Osteocyte (in vitro differentiated cells): ENCODE measurements at places on chromosomes 4 and X. TPM values are rescaled to one million over a fixed set of nuclear protein-coding genes. Genes with fewer than 3 reads are reported as not detected.

- no peak overlapping the region for H3K27ac ChIP-seq
- H3K36me3 ChIP-seq = peaks cover 11% of the 10 kb centered on the region
- peaks cover 35% of the 10 kb centered on the region for H3K4me1 ChIP-seq
- no peak overlapping the region for H3K4me3 ChIP-seq
- DNase-seq = no peak
These were observed 79.5 kb downstream of the HMGB2 start for GRCh38 chr4:173254646-173255045.

- H3K36me3 ChIP-seq = no peaks in the 10 kb centered on the region
- H3K4me1 ChIP-seq = peaks cover 19% of the 10 kb centered on the region
- DNase-seq = no peak
- no peak overlapping the region for H3K4me3 ChIP-seq
These were observed 691.4 kb downstream of the PCDH7 start for GRCh38 chr4:31411565-31411964.

The ODAM gene
- total RNA-seq = not detected in 2 replicates

DNA sequence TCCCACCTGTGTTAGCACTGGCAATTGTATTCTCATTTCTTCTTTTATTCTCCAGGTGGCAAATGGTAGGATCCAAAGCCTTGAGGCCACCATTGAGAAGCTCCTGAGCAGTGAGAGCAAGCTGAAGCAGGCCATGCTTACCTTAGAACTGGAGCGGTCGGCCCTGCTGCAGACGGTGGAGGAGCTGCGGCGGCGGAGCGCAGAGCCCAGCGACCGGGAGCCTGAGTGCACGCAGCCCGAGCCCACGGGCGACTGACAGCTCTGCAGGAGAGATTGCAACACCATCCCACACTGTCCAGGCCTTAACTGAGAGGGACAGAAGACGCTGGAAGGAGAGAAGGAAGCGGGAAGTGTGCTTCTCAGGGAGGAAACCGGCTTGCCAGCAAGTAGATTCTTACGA lies 176.9 kb downstream of the PTTG2 start:
- no peak overlapping the region for H3K4me3 ChIP-seq
- H3K36me3 ChIP-seq = peaks cover 21% of the 10 kb centered on the region
- no peak for DNase-seq
- no peaks in the 10 kb centered on the region for H3K27me3 ChIP-seq
- no peak overlapping the region for H3K27ac ChIP-seq

- no peak overlapping the region for H3K4me3 ChIP-seq
- H3K27ac ChIP-seq = no peak overlapping the region
- no peaks in the 10 kb centered on the region for H3K36me3 ChIP-seq
- peaks cover 2% of the 10 kb centered on the region for H3K4me1 ChIP-seq
- no peak for DNase-seq
These were observed 35.7 kb upstream of the FAM241A start for GRCh38 chr4:112109360-112110058.

DNA sequence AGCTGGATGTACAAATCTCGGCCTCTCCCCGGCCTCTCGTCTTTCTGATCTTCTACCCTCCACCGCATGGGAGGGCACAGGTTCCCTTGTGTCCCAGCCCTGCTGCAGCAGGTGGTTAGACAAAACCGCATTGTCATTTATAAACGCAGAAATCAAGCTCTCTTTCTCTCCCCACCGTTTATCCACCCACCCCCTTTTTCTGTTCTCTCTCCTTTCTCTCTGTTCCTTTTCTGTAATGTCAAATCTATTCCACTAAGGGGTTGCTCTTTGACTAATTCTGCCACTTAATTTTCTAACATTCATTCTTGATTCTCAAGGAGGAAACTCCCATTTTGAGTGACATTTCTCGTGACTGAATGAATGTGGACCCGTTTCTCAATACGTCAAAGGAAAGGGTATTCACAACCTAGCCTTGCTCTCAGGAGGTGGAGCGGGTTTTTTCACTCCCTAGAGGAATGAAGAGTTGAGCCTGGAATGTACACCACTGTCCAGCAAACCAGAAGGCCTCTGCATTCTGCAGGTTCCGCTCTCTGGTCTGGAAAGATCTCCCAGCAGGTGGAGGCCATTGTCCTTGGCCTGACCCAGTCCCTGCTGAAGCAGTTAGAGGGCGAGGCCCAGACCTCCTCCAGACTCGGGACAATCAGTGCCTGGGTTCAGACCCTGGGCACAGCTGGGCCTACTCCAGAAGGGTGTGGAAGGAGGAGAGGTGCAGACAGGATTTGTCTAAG lies 70.9 kb upstream of the ENPP6 start:
- H3K4me1 ChIP-seq = peaks cover 3% of the 10 kb centered on the region
- no peaks in the 10 kb centered on the region for H3K36me3 ChIP-seq
- H3K27me3 ChIP-seq = no peaks in the 10 kb centered on the region
- no peak overlapping the region for H3K27ac ChIP-seq
- no peak overlapping the region for H3K4me3 ChIP-seq
- DNase-seq = no peak

- no peak overlapping the region for H3K27ac ChIP-seq
- H3K27me3 ChIP-seq = peaks cover 28% of the 10 kb centered on the region
- H3K4me1 ChIP-seq = peaks cover 2% of the 10 kb centered on the region
- no peak for DNase-seq
These were observed 24.9 kb downstream of the ALPK1 start for GRCh38 chr4:112321776-112322684.

- peaks cover 4% of the 10 kb centered on the region for H3K36me3 ChIP-seq
- peaks cover 31% of the 10 kb centered on the region for H3K4me1 ChIP-seq
- no peaks in the 10 kb centered on the region for H3K27me3 ChIP-seq
These were observed 820.2 kb downstream of the TRIML1 start for GRCh38 chr4:188959424-188959823.

DNA sequence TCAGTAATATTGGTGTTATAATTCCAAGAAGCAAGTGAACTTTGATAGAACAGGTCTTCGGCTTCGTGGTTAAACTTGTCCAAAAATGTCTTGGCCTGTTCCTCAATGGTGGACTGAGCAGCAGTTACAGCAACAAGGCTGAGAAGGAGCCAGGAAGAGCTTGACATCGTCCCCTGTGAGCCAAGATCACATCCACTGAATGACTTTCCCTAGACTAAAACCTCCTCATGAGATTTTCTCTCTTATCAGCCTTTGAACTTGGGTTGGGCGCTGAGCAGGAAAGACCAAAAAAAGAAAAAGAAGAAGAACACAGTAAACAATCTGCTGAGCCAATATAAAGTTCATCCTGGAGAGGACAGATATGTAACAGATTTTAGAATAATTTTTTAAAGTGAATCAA lies at the start of gene ACE2:
Gene ACE2, minus strand, starts transcription at position 216 of the 400 bp plus-strand sequence. Its CDS starts 49 bp downstream, at position 167.
- no peaks in the 10 kb centered on the region for H3K27me3 ChIP-seq
- no peaks in the 10 kb centered on the region for H3K4me1 ChIP-seq

DNA sequence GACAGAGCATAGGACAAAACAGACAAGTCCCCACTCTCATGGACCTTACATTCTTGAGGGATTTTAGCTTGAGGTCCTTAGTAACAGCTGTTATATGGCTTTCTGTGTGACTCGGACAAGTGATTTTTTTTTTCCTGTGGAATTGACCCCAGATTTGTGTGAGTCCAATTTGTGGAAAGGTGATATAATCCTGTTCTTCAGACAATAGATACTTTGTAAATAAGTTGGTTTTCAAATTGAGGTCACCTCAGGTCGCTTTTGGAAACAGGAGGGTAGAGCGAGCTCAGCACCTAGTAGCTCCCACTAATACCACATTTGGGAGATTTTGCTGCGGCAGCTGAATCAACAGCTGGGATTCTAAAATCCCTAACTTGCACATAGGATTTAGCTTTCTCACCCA lies 1008.8 kb downstream of the ADGRL3 start:
- no peak for DNase-seq
- H3K27ac ChIP-seq = no peak overlapping the region
- H3K4me3 ChIP-seq = no peak overlapping the region
- no peaks in the 10 kb centered on the region for H3K36me3 ChIP-seq

- H3K4me3 ChIP-seq = no peak overlapping the region
- H3K4me1 ChIP-seq = no peaks in the 10 kb centered on the region
- H3K27ac ChIP-seq = no peak overlapping the region
- no peak for DNase-seq
These were observed 66.3 kb upstream of the STX18 start for GRCh38 chr4:4608214-4608537.

The FGG gene
- not detected in 2 replicates for total RNA-seq

The GC gene
- total RNA-seq = not detected in 2 replicates

DNA sequence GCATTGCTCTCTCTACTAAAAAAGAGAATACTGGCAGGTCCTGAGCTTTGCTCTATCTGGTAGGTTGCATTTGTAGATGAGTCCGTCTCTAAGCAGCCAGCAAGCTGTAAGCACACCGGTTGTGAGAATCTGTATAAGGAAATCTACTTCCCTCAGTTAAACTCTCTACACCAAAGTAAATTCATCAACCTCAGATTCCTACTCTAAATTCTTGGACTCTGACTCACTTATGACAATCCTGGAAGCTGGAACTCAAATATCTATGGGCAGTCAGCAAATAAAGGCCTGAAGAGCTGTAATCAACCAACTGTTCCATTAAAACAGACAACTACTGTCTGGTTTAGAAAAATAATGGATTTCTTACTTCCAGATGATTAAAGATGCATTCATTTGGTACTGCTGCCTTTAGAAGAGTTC lies 37.9 kb downstream of the FAT1 start:
- H3K4me1 ChIP-seq = peaks cover 77% of the 10 kb centered on the region
- H3K36me3 ChIP-seq = peaks cover 6% of the 10 kb centered on the region
- peak overlapping the region; percentile 86 for H3K27ac ChIP-seq
- no peaks in the 10 kb centered on the region for H3K27me3 ChIP-seq
- no peak for DNase-seq

DNA sequence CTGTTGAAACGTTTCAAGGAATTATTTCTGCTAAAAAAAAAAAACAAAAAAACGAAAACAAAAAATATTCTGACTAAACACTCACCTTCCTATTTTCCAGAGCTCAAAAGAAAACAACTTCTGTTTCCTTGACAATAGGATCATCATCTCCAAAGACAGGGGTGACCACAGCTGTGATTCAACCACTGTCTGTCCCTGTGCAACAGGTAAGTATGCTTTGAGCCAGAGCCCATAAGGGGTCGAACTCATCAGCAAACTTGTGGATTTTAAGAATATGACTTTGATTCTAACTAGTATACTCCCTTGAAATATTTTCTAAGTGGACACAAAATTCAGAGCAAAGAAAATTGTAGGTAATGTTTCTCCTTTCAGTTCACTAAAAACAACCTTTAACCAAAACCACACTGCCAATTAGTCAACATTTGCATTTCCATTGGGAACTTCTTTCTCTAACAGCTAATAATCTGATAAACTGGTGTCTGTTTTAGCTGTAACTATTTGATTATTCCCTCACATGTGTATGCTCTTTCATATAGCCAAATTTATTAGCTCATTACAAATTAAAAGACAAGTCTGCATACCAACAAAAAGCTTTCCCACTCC lies 186.1 kb downstream of the PALLD start:
- no peaks in the 10 kb centered on the region for H3K27me3 ChIP-seq
- H3K27ac ChIP-seq = peak overlapping the region; percentile 69
- peaks cover 64% of the 10 kb centered on the region for H3K36me3 ChIP-seq
- H3K4me3 ChIP-seq = no peak overlapping the region

The ARL9 gene
- total RNA-seq = 1.3 and 1.4 TPM in 2 replicates

The MID1IP1 gene
- 25.6 and 26.7 TPM in 2 replicates for total RNA-seq

GRCh38 chr4:140626661-140627376 lies 58.1 kb upstream of the UCP1 start:
- no peak for DNase-seq
- peaks cover 37% of the 10 kb centered on the region for H3K36me3 ChIP-seq
- H3K27ac ChIP-seq = no peak overlapping the region
- peaks cover 1% of the 10 kb centered on the region for H3K4me1 ChIP-seq
- no peaks in the 10 kb centered on the region for H3K27me3 ChIP-seq
- H3K4me3 ChIP-seq = no peak overlapping the region

DNA sequence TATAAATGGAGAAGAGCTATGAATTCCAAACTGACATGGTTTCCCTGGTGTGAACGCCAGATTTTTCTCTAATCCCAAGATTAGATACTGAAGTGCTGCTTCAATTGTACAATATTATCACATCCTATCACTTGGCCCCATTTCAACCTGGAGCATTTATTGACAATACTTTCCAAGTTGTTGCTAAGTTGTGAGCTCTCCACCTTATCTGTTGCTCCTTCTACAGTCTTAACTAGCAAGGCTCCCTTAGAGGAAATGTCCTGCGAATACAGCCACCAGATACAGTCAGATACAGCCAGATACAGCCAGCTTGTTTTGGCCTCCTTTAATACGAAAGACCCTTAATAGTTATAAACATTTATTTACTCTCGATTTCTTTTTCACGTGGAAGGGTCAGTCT lies 466.3 kb upstream of the FAM241A start:
- no peaks in the 10 kb centered on the region for H3K36me3 ChIP-seq
- H3K4me3 ChIP-seq = no peak overlapping the region
- no peaks in the 10 kb centered on the region for H3K4me1 ChIP-seq

The GYPA gene
- total RNA-seq = not detected in 2 replicates

GRCh38 chr4:53349091-53349491 lies 16.8 kb downstream of the SCFD2 start:
- H3K4me3 ChIP-seq = no peak overlapping the region
- peaks cover 15% of the 10 kb centered on the region for H3K36me3 ChIP-seq
- DNase-seq = no peak
- H3K4me1 ChIP-seq = peaks cover 9% of the 10 kb centered on the region

The CSN1S1 gene
- not detected in 2 replicates for total RNA-seq

The GAGE12J gene
- total RNA-seq = not detected in 2 replicates

DNA sequence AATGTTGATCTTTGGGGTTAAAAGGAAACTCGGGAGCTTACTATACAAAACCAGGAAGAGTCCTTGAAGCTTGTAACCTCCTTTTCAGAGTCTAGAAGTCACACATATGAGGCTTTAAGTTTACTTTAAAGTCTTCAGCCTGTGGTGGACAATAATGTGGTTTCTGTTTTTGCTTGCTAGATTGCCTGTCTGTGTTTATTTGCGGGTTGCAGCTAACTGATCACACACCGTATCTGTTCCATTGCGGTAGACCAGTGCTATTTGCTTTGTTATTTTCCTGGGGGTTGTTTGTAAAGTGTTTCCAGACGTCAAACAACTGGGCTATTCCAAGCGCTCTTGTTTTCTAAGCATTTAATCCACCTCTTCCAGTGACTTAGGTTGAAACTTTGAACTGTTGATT lies 143.0 kb upstream of the GYPA start:
- no peak overlapping the region for H3K27ac ChIP-seq
- H3K4me1 ChIP-seq = no peaks in the 10 kb centered on the region
- H3K36me3 ChIP-seq = no peaks in the 10 kb centered on the region
- H3K4me3 ChIP-seq = no peak overlapping the region

The DGKK gene
- total RNA-seq = not detected in 2 replicates

- H3K27me3 ChIP-seq = peaks cover 5% of the 10 kb centered on the region
- H3K4me1 ChIP-seq = no peaks in the 10 kb centered on the region
- no peak for DNase-seq
- H3K4me3 ChIP-seq = no peak overlapping the region
- no peak overlapping the region for H3K27ac ChIP-seq
These were observed 96.5 kb upstream of the PRDX4 start for GRCh38 chrX:23570674-23571343.

GRCh38 chrX:138945219-138945618 lies 233.7 kb upstream of the FGF13 start:
- H3K27ac ChIP-seq = no peak overlapping the region
- H3K4me1 ChIP-seq = no peaks in the 10 kb centered on the region
- H3K27me3 ChIP-seq = no peaks in the 10 kb centered on the region
- no peak for DNase-seq

DNA sequence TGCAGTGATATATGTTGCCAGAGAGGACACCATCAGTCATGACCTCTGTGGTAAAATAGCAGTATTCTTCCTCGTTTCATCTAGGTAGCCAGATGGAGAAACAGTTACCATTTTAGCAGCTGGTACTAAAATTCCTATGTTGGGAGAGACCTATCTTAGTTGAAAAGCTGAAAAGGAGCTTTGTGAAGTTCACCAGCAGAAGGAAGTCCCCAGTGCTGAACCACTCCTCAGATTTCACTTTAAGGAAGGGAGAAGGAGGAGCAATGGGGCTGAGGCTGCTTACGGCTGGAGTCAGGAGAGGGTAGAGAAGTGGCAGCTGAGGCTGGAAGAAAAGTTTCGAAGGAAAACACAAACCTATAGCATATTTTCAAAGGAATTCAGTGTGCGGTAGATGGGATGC lies 103.7 kb downstream of the ATXN3L start:
- H3K4me1 ChIP-seq = peaks cover 45% of the 10 kb centered on the region
- H3K4me3 ChIP-seq = no peak overlapping the region
- no peaks in the 10 kb centered on the region for H3K27me3 ChIP-seq

The GLUD2 gene
- total RNA-seq = 0.31 and 0.40 TPM in 2 replicates
